ENCODE measurements at places on chromosomes 3 and 15.

DNA sequence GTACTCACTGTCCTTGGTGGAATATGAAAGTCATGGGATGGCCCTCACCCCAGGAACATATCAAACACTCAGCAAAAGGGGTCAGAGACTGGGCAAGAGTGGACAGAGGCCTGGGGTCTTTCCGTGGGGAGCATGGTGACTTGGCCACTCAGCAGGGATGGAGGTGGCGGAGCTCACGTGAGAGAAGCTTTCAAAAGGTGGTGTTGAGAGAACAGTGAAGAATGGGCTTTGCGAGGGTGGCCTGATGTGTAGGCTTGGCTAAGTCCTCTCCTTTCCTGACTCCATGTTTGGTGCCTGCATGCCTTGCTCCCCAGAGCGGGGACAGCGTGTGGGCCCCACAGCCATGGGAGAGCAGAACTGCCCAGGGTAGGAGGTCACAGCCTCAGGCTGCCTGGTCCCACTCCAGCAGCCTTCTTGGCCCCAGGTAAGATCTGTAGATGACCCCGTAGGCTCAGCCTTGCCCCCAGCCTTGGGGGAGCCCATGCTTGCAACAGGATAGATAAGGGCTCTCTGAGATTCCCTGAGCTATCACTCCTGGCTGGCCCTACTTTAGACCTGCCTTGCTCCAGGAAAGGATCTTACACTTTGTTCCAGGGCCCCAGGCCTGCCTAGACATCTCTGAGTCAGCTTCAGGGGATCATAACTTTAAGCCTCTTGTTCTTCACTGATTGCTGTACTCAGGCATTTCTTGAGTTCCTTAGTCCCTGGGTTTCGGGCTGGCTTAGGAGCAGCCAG lies 17.0 kb downstream of the RPLP1 start:
- DNase-seq = no peak

DNA sequence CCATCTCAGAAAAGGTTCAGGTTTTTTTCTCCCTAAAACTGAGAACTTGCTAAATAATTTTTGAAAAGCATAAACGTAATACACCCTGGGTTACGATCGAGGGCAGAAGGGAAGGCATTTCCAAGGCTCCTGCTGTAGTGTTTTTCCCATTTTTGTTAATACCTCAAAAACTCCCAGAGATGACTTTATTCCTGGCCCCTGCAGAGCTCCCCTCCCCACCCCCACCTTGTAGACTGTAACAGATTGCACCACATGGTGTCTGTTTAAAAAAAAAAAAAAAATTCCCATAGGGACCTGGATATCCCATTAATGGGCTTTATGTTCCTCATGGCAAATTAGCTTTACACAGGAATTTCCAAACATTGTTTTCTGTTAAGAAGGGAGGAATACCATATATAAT lies 38.2 kb downstream of the FEZF2 start:
- DNase-seq = no peak

GRCh38 chr3:56980798-56981390 lies 79.6 kb upstream of the SPATA12 start:
- DNase-seq = no peak

DNA sequence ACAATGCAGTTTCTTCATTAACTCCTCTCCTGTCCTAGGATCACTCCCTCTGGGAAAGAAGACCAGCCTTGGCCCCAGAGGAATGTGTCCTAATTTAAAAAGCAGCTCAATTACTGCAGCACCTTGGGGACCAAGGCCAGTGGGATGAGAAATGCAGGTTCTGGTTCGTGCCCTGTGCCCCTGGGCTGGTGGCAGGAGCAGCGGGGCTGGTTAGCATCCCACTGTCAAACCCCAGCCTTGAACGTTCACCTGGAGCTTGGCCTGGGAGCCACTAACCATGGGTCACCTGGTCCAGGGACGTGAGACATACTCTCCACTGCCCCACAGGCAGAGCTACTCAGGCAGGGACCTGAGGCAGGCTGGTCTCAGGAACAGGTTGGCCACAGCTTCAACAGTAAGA lies 8.4 kb upstream of the RTP3 start:
- DNase-seq = peak; percentile 51

DNA sequence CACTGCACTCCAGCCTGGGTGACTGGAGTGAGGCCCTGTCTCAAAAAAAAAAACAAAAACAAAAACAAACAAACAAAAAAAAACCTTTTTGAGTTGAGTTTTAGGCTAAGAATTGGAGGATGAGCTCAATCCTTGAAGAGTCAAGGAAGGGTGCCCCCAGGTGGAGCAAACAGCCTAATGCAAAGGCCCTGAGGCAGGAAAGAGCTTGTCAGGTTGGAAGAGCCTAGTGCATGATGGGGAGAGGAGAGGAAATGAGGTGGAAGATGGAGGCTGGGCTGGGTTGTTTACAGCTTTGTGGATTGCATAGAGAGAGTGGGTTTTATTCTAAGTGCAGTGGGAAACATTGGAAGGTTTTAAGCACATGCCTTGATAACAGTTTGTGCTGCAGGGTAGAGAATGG lies 2.1 kb upstream of the SNX22 start:
- no peak for DNase-seq

DNA sequence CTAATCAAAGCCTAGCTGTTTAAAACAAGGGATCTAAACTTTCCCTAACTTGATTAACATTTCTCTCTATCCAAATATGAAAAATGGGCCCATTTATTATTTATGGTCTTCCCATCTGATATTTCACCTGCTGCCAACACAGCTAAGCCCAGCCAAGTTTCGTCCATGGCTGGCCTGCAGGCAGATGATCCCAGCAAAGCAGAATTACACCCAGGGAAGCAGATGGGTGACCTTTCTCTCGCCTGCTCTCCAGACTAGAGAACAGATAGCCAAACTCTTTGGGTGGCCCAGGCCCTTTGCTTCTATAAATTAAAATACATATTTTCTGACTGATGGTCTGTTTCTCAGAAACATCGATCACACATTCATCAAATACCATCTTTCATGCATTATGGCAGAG lies 1038.8 kb downstream of the AGBL1 start:
- no peak for DNase-seq

GRCh38 chr3:166527325-166527724 lies 690.1 kb upstream of the BCHE start:
- DNase-seq = no peak

GRCh38 chr3:31137718-31138465 lies 243.4 kb upstream of the GADL1 start:
- no peak for DNase-seq

GRCh38 chr3:46464326-46465195 lies at the start of gene LTF:
TSS of gene LTF (minus strand) at chr3:46464905. CDS start at chr3:46464867, 38 bp downstream.
- no peak for DNase-seq

DNA sequence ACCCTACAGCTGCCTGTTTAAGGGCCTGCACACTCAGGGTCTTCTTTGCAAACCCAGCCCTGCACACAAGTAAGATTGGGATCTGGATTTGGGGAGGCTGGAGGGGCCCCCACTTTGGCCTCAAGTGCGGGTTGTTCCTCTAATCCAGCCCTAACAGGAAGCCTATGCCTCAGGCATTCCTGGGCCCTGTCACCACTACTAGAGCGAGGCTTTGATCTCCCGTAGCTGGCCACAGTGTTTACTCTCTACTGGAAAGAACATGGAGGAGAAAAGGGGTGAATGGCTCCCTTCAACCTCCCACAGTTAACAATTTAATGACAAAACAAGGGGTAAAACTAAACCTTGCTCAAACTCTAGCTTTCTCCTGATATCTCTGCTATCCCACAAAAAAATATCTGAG lies 48.4 kb downstream of the DZIP1L start:
- DNase-seq = no peak

- no peak for DNase-seq
These were observed 7.4 kb upstream of the LRRFIP2 start for GRCh38 chr3:37181756-37182155.

DNA sequence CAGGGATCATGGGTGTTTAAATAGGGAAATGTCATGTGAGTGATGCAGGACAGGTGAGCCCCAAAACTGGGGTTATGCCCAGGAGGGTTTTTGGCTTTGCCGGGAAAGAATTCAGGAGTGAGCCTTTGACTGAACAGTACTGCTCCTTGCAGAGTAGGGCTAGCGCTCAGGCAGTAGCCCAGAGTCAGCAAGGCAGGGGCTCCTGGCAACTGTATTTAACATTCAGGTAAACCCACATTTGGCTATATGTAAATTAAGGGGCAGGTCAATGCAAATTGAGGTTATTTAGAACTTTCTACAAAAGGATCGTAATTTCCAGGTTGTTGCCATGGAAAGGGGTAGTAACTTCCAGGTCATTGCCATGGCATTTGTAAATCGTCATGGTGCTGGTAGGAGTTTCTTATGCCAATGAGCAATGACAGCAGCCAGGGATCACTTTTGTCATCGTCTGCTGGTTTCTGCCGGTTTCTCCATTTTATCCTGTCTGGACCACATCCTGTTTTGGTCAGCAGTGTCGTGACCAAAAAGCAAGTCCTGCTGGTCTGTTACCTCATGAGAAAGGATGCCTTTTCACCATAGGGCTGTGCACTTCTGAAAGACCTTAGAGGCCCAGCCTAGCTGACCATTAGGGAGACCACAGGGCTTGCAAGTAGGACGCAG lies 24.3 kb downstream of the MTHFS start:
- DNase-seq = no peak

DNA sequence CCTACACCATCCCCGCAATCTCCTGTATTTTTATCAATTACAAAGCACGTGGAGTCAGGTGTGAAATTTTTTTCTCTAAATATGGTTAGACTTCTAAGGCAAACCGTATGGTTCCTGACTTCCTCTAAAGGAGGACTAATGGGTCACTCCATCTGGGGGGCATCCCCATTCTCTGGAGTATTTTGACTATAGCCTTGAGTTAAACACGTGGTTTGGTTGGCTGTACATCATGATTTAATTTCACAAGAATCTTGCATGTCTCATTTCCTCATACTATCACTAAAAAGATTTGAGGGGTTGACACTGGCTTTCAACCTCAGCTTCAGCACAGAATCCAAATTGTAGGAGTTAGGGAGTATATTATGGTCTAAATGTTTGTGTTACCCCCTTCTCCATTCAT lies 25.3 kb upstream of the ZNF770 start:
- no peak for DNase-seq

DNA sequence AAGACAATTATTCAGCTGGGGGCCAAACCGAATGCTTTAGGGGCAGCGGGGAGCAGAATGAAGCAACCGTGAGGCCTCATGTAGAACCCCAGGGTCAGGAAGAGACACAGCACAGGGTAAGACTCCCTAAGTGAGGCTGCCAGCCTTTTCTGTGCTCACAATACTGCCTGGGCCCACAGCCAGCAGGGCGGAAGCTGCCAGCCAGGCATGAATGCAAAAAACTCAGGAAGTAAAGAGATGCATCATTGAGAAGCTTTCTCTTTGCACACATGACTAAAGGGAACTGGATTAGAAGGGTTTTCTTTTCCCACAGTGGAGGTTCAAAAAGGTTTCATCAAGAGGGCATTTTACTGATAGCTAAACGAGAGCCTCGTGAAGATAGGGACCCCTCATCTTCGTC lies 33.3 kb downstream of the CA12 start:
- DNase-seq = no peak

DNA sequence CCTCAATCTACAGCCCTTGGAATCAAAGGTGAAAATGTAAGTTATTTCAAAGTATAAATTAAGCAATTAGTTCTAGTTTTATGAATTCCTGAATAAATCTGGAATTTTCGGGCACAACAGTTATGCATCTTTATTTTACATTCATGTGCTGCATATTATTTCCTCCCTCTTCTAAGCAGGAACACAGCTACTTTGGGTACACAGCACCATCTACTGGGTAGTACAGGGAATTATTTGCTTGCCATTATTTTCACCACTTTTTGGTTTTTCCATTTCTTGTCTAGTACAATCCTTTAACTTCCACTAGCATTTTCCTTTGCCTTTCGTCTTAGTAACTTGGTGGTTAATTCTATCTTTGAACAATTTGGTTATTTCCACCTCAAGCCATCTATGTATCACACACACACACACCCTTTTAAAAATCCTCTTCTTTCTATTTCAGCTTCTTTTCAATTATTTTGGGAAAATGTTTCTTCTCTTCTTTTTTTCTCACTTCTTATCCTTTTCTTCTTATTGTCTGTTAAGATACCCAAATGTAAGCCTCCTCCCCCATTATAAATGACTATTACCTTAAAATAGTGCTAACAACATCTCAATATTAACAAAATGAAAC lies 451.0 kb downstream of the MFSD1 start:
- no peak for DNase-seq

GRCh38 chr3:127857333-127857732 lies 35.0 kb upstream of the MGLL start:
- DNase-seq = no peak

DNA sequence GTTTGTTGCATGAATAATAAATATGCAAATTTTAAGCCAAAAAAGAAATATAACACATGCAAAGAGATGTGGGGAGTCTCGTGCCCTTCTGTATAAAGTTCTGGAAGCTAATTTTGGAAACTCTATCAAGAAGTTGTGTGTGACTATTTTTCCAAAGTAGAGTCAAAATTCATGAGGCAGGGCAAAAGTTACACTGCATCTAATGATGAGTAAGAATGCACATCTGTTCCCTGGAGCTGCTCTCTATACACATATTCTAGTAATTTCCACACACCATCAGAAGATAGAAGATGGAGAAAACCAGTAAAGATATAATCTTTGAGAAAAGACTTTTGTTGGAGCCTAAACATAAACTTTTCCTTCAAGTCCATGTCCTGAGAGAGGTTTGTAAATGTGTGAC lies 199.6 kb downstream of the FHIT start:
- no peak for DNase-seq

GRCh38 chr3:18425641-18426257 lies 610 bp upstream of the SATB1 start:
- peak; percentile 77 for DNase-seq

GRCh38 chr3:74676-75243 lies 121.8 kb upstream of the CHL1 start:
- DNase-seq = no peak

GRCh38 chr15:68730976-68731897 lies 89.5 kb downstream of the ANP32A start:
- no peak for DNase-seq

- DNase-seq = no peak
These were observed 46.9 kb upstream of the NTRK3 start for GRCh38 chr15:88303395-88303794.

- no peak for DNase-seq
These were observed 51.0 kb downstream of the NR1D2 start for GRCh38 chr3:23996095-23996524.

DNA sequence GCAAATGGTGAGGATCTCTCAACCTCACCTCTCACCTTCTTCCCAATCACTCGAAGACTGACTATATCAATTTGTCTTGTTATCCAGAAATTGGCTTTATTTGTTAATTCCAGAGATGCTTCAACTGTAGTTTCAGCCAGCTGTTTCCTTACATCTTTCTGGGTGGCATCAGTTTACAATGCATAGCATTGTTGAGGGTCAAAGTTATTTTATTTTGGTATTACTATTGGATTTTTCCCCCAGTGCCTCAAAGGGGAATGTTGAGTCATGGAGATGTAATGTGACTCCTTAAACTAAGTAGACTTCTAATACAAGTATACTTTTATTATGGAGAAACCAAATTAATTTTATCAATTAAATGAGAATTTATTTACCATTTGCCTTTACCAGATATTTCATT lies 351.6 kb downstream of the TIGIT start:
- DNase-seq = no peak

- DNase-seq = no peak
These were observed 66.7 kb upstream of the CORO2B start for GRCh38 chr15:68512052-68512451.
